ENCODE measurements at places on chromosomes 4 and X.

GRCh38 chr4:174654634-174655033, 132.3 kb upstream of the HPGD start:
- no peak for DNase-seq

- DNase-seq = no peak
These were observed 72.3 kb downstream of the PAK3 start for GRCh38 chrX:111168314-111168713.

DNA sequence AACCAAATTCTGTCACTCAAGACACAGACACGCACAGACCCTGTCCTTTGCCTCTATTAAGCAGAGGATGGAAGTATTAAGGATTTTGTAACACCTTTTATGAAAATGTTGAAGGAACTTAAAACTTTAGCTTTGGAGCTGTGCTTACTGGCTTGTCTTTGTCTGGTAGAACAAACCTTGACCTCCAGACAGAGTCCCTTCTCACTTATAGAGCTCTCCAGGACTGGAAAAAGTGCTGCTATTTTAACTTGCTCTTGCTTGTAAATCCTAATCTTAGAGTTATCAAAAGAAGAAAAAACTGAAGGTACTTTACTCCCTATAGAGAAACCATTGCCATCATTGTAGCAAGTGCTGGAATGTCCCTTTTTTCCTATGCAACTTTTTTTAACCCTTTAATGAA, 215.7 kb downstream of the GC start:
- DNase-seq = no peak

- no peak for DNase-seq
These were observed 52.6 kb upstream of the DCTD start for GRCh38 chr4:182969651-182970279.

- no peak for DNase-seq
These were observed 4.7 kb downstream of the MTM1 start for GRCh38 chrX:150573106-150573505.

DNA sequence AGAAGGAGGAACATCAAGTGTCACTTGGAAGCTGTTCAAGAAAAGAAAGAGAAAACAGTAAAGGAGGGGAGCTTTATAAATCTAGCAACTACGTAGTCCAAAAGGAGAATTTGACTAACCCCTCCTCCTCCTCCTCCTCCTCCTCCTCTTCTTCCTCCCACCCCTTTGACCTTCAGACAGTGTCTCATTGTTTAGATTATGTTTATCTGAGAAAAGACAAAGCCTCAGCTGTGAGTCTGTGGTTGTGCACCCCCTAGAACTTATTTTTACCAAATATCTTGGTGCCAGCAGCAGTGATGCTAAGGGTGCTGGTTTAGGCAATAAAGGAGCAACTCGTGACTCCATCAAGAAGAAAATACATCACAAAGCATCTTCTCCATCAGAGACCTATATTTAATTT, 68.9 kb upstream of the BMP2K start:
- no peak for DNase-seq

DNA sequence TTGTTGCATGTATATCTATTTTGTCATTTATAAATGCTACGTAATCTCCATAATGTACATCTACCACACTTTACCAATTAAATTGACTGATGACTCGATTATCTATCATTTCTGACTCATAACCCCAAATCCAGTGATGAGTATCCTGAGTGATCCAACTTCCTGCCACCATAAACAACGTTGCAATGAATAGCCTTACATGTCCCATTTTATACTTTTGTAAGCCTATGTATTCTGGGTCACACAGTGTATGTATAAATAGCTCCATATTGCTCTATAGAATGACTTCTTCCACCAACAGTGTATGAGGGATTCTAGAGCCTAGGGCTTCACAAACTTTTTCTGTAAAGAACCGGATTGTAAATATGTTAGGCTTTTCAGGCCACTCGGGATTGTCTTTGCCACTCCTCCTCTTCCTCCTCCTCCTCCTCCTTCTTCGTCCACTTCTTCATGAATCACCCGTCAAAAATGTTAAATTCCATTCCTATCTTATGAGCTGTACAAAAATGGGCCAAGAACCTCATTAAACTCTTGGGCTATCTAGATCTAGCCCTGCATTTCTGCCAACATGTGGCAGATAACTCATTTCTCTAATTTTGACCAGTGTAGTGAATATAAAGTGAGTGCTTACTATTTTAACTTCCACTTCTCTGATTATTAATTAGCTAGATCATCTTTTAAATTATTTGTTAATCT, 672.2 kb upstream of the AMOT start:
- DNase-seq = no peak
